ENCODE measurements at places on chromosomes 4 and X.

- no peak for DNase-seq
Measured at GRCh38 chrX:13419276-13419675, 99.4 kb upstream of the ATXN3L start.

DNA sequence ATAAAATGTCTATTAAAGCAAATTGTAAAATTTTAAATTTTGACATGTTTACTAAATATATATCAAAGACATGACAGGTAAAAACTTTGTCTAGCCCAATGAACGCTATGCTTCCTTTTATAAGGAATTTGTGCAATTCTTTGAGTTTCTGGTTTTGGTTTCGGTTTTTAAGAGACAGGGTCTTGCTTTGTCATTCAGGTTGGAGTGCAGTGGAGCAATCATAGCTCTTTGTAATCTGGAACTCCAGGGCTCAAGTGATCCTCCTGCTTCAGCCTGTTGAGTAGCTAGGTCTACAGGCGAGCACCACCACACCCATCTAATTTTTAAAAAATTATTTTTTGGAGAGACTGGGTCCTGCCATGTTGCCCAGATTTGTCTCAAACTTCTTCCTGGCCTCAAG lies 60.7 kb downstream of the BLTP1 start:
- DNase-seq, result no peak

DNA sequence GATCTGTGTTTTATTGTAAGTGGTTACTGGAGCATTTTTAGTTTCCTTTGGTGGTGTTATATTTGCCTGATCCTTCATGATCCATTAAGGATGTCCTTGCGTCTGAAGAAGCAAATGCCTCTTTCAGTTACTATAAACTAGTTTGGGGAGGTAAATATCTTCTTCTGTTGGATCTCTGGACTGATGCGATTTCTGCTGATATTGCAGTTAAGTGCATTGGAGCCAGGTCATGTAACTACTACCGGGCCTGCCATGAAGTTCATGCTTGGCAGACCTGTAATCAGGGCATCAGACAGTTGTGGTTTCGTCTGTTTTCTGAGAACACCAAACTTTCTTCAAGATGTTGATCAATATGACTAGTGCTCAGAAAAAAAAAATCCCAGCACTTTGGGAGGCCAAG lies 22.9 kb downstream of the ZNF718 start:
- DNase-seq, result no peak

DNA sequence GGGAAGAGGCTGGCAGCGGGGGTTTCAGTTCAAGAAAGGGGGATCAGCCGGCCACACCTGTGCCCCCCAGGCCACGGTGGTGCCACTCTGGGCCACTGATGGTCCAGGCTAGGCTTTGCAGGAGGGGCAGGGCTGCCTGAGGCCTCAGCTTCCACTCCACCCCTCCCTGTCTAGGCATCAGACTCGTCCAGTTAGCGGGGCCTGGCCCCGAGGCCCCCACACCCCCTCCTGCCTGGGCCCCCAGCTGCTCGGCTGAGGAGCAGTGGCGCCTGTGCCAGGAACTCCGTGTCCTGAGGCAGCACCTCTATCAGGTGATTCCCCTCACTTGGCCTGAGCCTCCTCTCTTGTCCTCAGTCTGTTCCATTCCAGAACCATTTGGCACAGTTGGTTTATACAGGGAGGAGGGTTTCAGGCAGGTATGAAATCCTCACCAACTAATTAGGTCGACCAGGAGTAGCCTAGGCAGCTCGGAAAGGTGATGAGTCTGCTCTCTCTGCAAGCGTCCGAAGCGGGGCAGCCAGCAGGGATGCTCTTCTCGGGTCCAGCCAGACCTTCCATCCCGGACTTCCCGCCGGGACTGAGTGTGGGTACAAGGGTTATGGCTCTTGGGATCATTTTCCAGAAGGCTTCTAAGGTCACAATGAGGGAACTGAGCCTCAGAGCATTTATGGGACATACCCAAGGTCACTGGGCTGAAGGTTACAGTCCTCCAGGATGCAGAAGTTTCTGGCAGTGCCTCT lies 2.1 kb downstream of the NSG1 start:
- no peak for DNase-seq

DNA sequence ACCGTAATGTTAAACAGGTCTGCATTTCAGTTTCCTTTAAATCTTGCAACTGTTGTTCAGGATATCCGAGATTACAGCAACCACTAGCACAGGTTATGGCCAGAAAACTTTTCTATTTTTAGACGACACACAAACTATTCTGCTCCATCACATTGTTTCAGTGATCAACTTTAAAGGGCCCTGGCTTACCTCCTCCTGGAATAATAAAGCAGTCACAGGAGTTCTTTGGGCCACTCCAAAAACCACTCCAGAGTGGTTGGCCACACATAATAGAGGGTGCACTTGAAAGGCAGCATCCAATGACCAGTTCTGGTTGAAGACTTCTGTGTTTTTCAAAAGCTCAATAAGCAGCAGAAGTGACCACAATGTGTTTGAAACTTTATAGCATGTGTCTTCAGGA lies 118.9 kb downstream of the RAB28 start:
- DNase-seq, result no peak

- no peak for DNase-seq
Measured at GRCh38 chr4:185925910-185926360, 113.9 kb upstream of the SORBS2 start.

GRCh38 chr4:38860788-38861424 lies 4.3 kb upstream of the TLR6 start:
- DNase-seq, result no peak

DNA sequence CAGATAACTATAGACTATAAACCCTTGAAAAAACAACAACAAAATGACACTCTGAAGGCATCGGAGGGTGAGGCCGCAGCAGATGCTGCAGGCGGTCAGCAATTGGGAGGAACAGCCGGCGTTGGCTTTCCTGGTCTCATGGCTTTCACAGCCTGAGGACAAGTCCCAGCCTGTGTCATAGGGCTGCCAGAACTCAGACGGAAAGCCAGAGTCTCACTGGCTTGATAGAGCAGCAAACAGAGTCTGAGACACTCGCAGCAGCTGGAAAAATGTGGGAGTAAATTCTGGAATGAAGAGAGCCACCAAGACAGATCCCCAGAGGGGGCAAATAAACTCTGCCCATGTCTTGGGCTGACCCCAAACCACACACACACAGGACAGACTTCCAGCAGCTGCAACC lies 86.3 kb downstream of the PPP2R2C start:
- DNase-seq, result no peak

GRCh38 chrX:28379103-28379502 lies 208.1 kb upstream of the IL1RAPL1 start:
- no peak for DNase-seq

DNA sequence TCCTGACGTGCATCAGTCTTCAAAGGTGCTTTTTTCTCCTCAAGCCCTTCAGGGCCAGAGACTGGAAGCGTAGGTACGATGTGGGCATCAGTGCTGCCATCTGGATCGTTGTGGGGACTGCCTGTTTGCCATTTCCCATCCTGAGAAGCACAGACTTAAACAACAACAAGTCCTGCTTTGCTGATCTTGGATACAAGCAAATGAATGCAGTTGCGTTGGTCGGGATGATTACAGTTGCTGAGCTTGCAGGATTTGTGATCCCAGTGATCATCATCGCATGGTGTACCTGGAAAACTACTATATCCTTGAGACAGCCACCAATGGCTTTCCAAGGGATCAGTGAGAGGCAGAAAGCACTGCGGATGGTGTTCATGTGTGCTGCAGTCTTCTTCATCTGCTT lies 15.7 kb downstream of the P2RY10 start:
- no peak for DNase-seq

GRCh38 chr4:154399259-154399974 lies 92.2 kb downstream of the DCHS2 start:
- DNase-seq, result peak; percentile 22

GRCh38 chr4:150253965-150254630 lies 175.9 kb downstream of the DCLK2 start:
- DNase-seq, result no peak

GRCh38 chrX:118807151-118808017 lies 16.2 kb upstream of the ZCCHC12 start:
- no peak for DNase-seq

GRCh38 chr4:172514011-172514410 lies 654.6 kb upstream of the GALNT7 start:
- DNase-seq, result no peak

DNA sequence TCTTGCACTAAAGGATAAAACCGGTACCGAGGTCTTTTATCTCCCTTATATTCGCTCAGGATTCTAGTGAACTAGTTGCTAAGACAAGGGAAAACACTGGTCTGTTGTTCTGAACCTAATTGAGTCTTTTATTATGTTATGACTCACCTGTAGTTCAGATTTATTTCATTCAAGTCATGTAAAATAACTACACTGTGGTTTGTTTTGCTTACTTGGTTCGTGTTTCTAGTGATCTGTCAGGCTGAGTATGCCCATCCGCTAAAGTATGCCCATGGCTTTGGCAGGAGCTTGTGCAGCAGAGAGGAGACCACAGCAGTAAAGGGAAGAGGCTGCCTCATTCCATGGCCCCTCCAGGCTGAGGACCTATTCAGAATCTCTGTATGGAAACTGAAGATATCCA lies 126.1 kb downstream of the AFF1 start:
- DNase-seq, result no peak

GRCh38 chr4:183757060-183757459 lies 98.0 kb downstream of the TRAPPC11 start:
- DNase-seq, result no peak

DNA sequence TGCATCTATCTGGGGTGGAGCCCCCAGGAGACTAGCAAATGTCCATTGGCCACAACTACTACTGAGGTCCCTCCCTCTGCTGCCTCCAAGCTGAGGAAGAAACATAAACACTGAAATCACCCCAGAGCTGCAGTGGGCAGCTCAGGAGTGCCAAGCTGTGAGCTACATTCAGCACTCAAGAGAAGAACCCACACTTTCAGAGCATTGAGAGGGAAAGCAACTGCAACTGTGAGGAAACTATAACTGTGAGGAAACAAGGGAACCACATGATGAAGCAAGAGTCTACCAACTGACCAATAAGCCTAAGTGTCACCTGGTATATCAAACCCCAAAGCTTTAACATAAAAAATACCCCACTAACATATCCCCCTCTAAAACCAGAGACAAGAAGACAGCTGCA lies 373.5 kb upstream of the TACR3 start:
- DNase-seq, result no peak

DNA sequence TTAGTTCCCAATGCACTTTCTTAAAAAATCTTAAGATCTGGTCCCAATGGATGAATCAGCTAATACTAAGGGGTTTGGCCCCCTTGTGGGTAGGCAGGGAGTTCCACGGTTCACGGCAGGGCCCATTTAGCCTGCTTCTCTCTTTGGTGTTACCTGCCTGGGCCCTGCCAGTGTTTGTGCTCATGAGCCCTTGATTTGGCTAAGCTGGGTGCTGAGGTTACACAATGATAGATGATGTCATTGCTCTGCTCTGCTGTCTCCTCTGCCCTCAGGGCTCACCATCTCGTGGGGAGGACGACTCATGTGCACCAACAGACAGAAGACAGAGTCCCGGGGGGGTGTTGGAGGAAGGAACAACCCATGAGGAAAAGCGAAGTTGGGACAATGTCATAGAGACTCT lies 24.4 kb downstream of the RTL5 start:
- no peak for DNase-seq

DNA sequence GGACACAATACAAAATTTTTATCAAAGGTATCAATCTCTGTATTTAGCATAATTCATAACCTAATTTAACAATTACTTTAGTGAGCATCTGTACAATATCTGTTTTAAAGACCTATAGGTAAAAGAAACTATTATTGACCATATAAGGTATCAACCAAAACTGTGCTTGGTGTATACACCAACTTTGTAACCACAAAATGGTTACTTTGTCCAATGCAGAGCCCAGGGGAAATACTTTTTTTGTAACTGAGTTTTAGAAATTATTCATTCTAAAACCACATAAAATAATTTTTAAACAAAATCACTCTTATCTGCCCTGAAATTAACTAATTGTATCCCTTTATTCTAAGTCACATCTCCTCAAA lies 5.0 kb downstream of the CXXC4 start:
- DNase-seq, result no peak

GRCh38 chr4:112523764-112524505 lies 8.0 kb upstream of the NEUROG2 start:
- no peak for DNase-seq

DNA sequence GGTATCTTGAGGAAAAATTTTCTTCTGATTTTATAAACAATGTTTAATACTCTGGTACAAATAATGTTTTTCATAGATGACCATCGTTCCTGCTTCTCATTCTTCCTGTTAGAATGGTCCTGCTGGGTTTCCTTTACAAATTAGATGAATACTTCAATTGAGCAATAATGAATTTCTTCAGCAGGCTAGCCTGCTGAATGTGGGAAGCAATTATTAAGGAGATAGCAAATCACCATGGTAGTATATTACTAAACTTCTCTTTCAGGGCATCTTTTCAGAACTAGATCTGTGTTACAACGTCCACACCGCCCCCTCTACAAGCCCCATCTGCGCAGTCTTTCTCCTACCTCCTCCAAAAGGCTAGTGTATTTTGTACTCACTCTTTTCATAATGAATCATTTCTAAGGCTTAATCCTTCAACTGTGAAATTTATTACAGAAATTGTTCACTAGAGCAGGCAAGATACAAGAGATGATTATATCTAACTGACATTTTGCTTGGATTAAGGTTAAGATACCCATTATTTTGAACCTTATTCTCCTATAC lies 38.4 kb downstream of the GPRIN3 start:
- DNase-seq, result no peak

All from fibroblast of skin of left quadriceps (primary cell).